Cerebellum (tissue), 4 donors: ENCODE measurements at places on chromosomes 1 and 21. TPM values are rescaled to one million over a fixed set of nuclear protein-coding genes. Genes with fewer than 3 reads are reported as not detected.

DNA sequence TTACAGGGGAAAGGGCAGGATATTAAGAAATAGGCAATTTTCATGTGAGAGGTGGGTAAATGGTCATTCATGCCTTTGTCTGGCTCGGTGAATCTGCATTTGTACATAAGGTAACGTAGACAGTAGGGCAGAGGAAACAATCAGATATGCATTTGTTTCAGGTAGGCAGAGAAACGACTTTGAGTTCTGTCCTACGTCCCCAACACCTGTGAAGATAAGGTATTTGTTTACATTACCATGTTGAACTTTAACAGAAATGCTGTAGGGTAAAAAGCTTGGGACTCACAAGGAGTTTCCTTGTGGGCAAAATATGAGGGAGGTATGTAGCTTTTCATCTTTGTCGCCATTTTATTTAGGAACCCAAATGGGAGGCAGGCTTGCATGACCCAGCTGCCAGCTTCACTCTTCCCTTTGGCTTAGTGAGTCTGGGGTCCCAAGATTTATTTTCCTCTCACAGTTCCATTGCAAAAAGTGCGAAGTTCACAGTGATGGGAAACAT lies 31.4 kb downstream of the B3GALT5 start:
- no peak for DNase-seq

GRCh38 chr21:45747802-45748445 lies 104.4 kb downstream of the PCBP3 start:
- peak; percentile 91 for DNase-seq

GRCh38 chr1:243672539-243673074 lies 177.4 kb downstream of the AKT3 start:
- no peak for DNase-seq

DNA sequence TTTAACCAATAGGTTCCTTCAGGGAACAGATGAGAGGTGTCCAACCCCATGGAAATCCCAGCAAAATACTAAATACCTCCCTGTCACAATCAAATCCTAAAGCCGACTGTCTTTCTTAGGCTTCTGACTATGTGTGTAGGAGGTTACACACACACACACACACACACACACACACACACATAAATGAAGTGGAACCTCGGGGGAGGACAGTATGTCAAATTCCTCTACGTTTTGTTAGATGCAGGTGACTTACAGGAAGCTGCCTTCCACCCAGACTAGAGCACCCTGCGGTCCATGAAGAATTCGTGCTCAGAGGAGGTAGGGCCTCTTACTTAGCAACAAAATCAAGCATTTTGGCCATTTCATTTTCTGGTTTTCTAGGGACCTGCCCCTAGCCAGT lies 16.4 kb downstream of the RSPH1 start:
- DNase-seq, result no peak

- no peak for DNase-seq
Measured at GRCh38 chr1:100530880-100531487, 7.0 kb upstream of the GPR88 start.

DNA sequence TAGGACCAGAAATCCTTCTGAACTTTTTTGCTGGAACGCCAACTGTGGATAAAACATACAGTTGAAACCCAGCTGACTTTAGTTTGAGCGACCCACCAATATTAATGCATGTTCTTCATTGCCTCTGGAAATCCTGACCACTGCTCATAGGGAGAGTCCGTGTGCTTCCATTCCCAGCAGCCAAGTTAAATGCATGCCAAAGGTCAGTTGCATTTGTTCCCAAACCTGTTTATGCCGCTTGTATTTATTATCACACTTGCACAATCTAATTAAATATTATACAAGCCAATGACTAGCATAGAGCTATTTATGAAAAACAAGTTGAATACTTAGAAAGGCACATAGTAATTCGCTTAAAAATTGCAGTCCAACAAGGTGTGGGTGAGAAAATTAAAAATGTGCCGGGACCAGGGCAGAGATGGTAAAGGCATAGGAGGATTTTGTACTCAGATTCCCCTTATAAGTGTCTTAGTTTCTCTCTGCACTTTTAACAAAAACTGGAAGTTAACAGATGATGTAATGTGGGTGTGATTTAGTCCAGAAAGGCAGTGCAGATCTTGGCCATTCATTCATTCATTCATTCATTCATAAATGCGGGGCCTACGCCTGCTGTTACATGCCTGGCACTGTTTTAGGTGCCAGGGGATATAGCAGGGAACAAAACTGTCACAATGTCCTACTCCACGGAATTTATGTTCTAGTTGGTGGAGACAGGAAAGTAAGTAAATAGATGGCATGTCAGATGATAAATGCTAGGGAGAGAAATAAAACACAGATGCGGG lies 99.7 kb downstream of the PRDM2 start:
- no peak for DNase-seq

GRCh38 chr21:17351766-17352165 lies 161.1 kb upstream of the CXADR start:
- DNase-seq, result no peak

DNA sequence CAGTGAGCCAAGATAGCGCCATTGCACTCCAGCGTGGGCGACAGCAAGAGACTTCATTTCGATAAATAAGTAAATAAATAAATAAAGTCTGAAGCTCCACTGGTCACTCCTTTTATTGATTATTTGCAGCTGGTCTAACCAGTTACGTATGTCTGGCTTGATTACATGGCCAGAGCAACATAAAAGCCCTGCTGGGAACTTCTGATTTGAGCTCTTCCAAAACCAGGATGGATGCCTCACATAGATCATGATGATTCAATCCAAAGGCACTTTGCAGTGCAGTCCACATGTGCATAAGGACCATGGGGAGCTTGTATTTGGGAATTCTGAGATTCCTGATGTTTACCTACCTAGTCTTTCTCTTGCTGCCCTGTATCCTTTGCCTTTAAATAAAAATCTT lies 24.0 kb downstream of the NSUN4 start:
- no peak for DNase-seq

The TMEM52 gene
- total RNA-seq, result 0.82 TPM

DNA sequence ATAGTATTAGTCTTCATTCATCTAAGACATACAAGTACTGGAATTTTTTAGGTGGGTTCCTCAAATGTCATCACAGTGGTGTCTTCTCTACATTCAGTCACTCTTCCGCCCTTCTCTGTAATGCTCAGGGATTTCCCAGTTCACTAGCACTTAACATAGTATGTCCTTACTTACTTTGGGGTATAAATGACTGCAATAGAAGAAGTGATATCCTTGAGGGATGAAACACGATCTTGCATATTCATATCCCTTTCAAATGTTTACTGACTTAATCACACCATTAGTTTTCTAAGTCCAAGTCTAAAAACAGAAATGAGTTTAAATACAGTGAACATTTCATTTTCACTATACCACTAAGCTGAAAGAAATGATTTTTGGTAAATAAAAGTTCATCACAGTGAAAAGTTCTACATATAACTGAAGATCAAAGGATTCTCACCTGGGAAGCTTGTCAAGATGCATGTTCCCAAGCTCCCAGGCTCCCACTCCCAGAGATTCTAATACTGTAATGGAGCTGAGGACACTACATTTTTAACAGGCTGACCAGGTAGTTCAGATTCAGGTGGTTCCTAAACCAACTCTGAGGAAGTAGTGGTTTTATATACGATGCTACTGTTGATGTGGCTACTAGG lies 29.7 kb downstream of the MRPL39 start:
- no peak for DNase-seq

GRCh38 chr1:3687504-3687903 lies 35.2 kb downstream of the TP73 start:
- no peak for DNase-seq

The OVAAL gene
- total RNA-seq, result not detected

The OLIG2 gene
- 14.4 TPM for total RNA-seq

The UTP25 gene
- total RNA-seq, result 9.7 TPM

GRCh38 chr1:175742790-175743459 lies 470 bp downstream of the TNR start:
- DNase-seq, result peak; percentile 44

GRCh38 chr1:17598251-17598650 lies 58.8 kb downstream of the ARHGEF10L start:
- DNase-seq, result no peak

The FAM151A gene
- total RNA-seq, result not detected

GRCh38 chr1:175307160-175307559 lies 114.6 kb upstream of the KIAA0040 start:
- no peak for DNase-seq

The TNFRSF9 gene
- total RNA-seq, result not detected

DNA sequence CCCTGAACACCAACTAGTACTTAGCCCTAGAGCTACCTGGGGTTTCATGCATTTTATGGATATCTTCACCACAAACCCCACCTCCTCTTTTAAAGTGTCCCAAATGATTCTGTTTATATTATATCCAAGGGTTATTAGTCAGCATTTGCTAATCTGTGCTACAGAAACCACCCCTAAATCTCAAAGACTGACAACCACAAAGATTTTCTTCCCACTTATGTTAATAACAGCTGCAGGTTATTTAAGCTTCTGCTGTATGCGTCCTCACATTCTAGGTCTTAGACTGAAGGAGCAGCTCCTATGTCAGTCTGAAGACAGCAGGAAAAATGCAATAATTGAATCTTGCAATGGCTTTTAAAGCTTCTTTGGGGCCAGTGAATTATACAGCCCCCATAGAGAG lies 11.2 kb upstream of the PHC2 start:
- no peak for DNase-seq

DNA sequence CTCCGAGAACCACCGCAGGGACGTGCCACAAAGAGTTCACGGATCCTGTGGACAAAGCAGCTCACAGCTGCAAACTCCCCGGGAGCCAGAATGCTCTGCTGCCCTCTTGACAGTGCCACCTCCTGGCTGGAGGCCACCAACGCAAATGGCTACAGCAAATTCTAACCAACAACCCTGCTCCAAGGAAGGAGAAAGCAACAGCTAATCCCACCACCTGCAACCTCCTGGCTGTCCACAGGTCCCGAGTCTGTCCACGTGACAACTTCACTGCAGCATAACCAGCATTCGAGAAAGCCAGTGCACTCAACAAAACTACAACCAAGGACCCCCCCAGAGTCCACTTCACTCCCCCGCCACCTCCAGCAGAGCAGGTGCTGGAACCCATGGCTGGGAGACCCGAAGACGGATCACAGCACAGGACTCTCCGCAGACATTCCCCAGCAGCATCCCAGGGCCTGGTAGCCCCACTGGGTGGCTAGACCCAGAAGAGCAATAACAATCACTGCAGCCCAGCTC lies 17.3 kb downstream of the POFUT2 start:
- DNase-seq, result no peak

DNA sequence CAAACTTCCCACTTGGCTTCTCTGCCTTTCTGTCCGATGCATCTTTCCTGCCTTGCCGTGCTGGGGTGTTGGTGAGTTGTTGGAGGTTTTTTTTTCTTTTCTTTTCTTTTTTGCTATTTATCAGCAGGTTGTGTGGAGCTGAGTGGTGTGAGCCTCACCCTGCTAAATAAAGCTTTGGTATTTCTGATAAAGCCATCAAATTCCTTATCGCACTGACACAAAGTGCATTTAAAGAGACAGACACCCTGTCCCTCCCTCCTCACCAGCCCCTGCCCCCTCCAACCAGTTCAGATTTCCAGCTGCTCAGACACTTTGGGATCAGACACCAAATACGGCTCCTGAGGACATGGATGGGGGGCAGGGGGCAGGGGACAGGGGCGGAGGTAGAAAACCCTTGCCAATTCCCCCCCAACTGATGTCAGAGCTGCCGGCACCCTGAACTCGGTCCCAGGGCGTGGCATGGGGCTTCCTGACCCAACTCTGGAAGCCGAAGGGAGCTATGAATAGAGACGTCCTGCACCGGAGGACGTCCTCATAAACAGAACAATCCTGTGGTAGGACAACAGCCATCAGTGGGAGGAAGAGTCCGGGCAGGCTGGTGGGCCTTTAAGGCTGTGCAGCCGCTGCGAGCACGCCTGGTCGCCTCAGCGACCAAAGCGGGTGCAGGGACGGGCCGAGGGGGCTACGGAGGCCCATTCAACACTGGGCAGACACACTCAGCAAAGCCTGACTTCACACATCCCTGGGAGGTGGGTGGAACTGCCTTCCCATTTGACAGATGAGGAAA lies 79.0 kb downstream of the CASZ1 start:
- no peak for DNase-seq

- no peak for DNase-seq
Measured at GRCh38 chr1:18766328-18766727, 93.1 kb downstream of the TAS1R2 start.

- no peak for DNase-seq
Measured at GRCh38 chr1:22508991-22509390, 54.3 kb upstream of the EPHA8 start.

DNA sequence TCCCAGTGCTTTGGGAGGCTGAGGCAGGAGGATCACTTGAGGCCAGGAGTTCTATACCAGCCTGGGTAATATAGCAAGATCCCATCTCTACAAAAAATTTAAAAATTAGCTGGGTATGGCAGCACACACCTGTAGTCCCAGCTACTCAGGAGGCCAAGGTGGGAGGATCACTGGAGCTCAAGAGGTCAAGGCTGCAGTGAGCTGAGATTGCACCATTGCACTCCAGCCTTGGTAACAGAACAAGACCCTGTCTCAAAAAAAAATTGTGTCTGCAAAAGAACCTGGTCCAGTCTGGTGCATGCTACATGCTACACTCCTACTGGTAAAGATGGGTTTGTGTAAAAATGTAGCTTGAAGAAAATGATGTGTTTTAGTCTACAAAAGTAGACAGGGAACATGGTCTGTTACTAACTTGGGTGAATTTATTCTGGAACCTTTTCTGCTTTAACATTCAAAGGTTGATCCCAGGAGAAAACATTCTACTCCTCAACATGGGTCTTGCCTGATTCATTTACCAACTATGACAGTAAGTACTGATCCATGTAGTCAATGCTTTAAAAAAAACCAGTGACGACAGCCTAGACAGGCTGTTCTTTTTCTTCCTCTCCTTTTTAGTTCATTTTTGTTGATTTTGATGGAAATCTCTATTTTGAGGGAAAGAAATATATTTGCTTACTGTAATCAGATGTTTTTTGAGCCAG lies 32.7 kb upstream of the ENAH start:
- DNase-seq, result no peak

- no peak for DNase-seq
Measured at GRCh38 chr1:153771841-153772593, 3.2 kb upstream of the SLC27A3 start.
